ENCODE measurements at places on chromosomes 2 and 18.

DNA sequence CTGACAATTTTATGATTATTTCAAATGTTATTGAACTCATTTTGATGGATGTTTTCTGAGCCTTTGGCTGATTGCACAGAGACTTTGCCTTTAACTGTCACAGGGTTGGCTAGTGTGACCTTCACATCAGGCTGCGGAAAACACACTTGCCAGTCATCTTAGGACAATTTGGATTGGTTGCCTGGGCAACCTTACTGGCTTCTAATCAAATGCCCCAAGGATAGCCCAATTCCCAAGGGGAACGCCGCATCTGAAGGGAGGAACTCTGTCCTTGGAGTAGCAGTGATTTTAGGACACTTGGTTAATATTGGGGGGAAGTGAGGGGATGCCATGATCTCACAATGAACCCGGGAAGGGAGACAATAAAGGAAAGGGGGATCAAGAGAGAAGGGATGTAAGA, 29.5 kb downstream of the OSBPL6 start:
- DNase-seq: no peak

- DNase-seq: no peak
Observed at GRCh38 chr2:10659898-10660568, 29.7 kb downstream of the NOL10 start.

- no peak for DNase-seq
Observed at GRCh38 chr2:207897541-207898353, 127.6 kb downstream of the PLEKHM3 start.

GRCh38 chr2:44825702-44826101, 115.8 kb upstream of the SIX3 start:
- no peak for DNase-seq

GRCh38 chr18:31491586-31491985, 6.4 kb upstream of the DSG2 start:
- DNase-seq: no peak

DNA sequence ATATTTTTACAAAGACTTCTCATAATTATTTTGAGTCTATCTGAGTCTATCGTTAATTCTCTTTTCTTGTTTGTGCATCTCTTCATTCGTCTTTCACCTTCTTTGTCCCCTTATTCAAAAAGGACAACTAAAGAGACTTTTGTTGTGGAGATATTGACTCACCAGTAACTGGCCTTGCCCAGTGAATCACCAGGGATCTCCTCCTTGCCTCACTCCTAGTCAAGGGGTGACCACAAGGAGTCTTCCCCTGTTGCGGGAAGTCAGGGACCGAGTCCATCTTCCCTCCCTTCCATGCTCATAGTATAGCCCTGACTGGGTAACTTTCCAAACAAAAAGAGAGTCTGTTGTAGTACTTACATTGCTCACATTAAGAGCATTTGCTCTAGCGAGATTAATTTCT, 158.9 kb downstream of the NEB start:
- no peak for DNase-seq

DNA sequence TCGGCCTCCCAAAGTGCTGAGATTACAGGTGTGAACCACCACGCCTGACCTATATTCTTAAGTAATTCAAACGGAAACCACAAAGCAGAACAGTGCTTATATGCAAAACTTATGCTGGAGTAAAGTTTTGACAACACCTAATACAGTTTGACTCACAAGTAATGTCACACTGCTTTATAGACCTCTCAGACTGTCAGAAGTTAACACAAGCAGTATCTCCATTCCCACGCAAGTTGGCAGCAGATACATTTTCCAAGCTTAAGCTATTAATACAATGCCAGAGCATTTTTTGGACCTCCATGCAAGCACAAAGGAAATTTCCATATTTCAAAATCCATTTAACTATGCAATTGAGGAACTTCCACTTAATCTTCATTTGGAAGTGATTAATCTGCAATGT, 21.0 kb upstream of the SANBR start:
- DNase-seq: no peak

- DNase-seq: no peak
Observed at GRCh38 chr2:141493936-141494335, 636.9 kb downstream of the LRP1B start.

- DNase-seq: no peak
Observed at GRCh38 chr2:157440404-157441071, 3.4 kb downstream of the CYTIP start.

DNA sequence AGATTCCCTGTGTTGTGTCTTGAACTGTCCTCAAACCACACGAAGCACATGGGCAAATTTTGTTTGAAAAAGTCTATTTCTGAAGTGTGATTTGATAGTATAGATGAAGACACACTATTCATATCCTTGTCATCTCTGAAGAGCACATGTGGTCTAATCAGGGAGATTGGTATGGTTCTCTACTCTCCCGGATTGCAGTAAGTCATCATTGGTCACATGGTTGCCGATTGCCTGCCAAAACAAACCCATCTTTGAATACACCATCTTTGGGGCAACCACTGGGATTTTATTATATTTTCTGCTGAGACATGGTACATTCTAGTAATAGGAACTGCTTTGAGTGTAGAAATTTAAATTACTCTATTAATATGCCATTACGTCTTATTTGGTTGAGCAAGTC, 186.9 kb downstream of the MYO1B start:
- DNase-seq: no peak

GRCh38 chr2:64595397-64596176, 58.1 kb downstream of the SERTAD2 start:
- DNase-seq: no peak

- no peak for DNase-seq
Observed at GRCh38 chr2:124524155-124524915, 499.2 kb downstream of the CNTNAP5 start.

GRCh38 chr18:35443847-35444246, 53.9 kb downstream of the INO80C start:
- DNase-seq: no peak

GRCh38 chr2:238594796-238595749, 168.3 kb downstream of the ASB1 start:
- no peak for DNase-seq

- DNase-seq: no peak
Observed at GRCh38 chr2:57160976-57161375, 885.6 kb upstream of the VRK2 start.

DNA sequence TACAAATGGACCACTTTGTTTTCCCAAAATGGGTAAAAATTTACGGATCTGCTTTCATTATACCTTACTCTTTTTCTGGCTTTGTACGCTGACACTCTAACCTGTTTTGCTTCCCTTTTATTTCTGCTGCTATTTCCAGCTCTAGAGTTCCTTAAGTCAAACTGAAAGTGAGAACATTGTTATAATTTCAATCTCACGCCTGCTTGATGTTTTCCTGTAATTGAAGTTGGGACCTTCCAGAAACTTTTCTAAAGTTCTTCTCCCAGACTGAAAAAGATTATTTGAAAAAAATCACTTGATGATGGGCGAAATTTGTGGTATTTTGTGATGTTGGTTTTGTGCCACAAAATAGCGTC, 1.8 kb downstream of the GLS start:
- no peak for DNase-seq

DNA sequence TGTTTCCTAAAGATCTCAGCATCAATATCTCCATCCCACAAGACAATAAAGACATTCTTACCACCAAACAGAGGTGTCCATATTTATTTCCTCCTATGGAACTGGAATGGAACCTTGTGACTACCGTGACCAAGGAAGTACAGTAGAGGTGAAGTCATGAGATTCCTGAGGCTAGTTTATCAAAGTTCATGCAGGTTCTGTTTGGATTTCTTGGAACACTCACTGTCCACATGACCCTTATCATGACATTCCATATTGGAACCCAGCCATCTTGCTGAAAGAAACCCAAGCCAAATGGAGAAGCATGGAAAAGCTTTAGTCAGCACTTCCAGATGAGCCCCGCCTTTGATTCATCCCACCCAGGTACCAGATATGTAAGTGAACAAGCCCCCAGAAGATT, 516.0 kb upstream of the POU3F3 start:
- DNase-seq: no peak

- DNase-seq: no peak
Observed at GRCh38 chr2:234630801-234631261, 133.9 kb upstream of the ARL4C start.

DNA sequence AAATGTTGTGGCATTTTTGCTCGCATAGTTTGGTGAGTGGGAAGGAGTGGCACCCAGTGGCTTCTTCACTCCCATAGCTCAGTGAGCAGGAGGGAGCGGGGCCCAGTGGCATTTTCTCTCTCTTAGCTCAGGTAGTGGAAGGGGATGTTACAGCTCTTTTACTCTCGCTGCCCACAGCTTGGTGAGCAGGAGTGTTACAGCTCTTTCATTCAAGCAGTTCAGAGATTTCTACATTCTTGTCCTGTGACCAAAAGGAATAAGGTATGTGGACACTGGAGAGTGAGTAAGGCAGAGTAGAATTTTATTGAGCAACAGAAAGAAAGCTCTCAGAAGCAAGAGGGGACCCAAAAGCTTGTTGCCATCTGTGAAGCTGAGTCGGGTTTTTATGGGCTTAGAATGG, 192.4 kb downstream of the SPAG16 start:
- no peak for DNase-seq

DNA sequence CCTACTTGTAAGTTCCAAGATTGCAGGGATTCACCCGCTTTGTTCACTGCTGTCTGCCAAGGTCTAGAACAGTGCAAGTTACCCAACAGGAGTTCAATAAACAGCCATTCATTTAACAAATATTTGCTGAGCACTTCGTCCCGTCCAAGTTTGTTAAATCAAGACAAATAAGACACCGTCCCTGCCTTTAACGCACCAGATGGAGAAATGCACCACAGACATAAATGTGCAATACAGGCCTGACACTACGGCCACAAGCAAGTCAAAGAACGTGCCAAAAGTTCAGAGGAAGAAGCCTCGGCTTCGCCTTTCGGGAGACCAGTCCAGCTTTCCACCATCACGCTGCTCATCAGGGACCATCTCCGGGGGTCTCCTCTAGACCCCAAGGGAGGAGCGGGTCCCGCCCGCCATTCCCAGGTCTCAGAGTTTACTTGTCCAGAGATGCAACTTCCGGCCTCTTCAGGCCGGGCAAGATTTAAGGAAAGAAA, 429 bp downstream of the C2orf76 start:
- DNase-seq: no peak

DNA sequence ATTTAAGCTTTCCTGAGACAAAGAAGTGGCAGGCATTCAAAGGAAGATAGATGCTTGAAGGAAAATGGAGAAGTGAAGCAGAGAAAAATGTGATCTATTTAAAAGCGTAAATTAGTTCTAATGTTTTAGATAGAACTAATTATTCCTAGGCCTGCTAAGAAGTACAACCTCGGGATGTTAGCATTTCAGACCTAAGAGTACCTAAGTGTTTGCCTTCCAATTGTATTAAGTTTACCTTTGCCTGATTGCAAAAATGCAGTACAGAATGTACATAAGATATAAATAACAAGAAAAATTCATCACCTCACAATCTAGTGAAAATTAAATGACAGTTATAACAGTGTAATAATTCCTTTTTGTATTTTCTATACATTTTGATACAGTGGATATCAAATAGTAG, 71.1 kb upstream of the HNMT start:
- no peak for DNase-seq

- DNase-seq: no peak
Observed at GRCh38 chr2:218387369-218388194, 5.5 kb downstream of the SLC11A1 start.

GRCh38 chr2:11004199-11004598, 92.5 kb downstream of the KCNF1 start:
- DNase-seq: no peak

DNA sequence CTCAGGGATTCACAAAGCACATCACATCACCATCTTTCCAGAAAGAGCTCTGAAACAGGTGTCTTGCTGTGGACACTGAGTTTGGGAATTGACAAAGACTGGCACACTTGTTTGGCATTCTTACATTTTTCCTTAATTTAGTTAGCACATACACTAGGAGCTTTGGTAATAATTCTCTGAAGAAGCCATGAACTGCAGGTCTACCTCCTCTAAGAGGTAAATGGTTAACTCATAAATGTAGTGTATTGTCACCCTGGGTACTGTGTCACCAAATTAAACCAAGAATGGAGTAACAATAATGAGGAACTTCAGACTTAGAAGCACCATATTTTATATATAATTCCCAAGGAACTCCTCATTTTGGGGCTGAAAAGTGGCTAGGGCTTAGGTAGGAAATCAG, 22.6 kb downstream of the EIF4E2 start:
- no peak for DNase-seq

GRCh38 chr2:64237266-64237665, 93.0 kb upstream of the PELI1 start:
- DNase-seq: no peak

GRCh38 chr2:1594123-1594372, 150.3 kb downstream of the PXDN start:
- no peak for DNase-seq

DNA sequence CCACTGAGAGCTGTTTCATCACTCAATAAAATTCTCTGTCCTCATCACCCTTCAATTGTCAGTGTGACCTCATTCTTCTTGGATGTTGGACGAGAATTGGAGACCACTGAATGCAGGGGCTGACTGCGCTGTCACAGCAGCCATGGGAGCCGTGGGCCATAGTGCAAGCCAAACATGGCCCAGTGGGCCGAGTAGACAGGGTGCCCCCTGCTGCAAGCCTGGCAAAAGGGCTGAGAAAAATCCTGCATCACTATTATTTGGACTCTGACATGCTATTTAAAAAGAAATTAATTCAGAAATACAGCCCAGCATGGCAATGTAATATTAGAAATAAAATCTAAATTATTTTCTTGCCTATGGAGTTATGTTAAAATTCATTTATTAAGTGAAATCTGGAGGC, 67.8 kb upstream of the FAM98A start:
- no peak for DNase-seq

GRCh38 chr2:201953396-201953795, 80.3 kb upstream of the FZD7 start:
- DNase-seq: no peak

- no peak for DNase-seq
Observed at GRCh38 chr18:74444104-74444503, 13.0 kb downstream of the DIPK1C start.

DNA sequence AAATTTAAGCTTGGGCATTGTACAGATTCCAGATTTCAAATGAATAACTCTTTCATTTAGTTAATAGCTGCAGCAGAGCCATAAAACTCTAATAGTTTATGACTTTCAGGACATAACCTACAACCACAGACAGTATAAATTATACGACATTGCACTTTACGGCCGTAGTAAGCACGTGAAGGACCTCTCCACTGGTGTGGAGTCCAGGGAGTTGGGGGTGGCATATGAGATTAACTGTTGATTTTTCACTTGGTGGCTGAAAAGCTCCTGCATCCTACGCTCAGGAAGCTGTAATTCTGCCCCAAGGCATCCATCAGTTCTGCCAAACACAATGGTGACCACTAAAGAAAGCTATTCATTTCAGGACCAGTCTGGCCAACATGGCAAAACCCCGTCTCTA, 376.2 kb downstream of the SOX11 start:
- DNase-seq: no peak

- DNase-seq: no peak
Observed at GRCh38 chr18:49178736-49179135, 228.0 kb upstream of the SMAD7 start.

- no peak for DNase-seq
Observed at GRCh38 chr2:146801886-146802285, 1042.9 kb upstream of the ACVR2A start.

- DNase-seq: no peak
Observed at GRCh38 chr18:42028247-42028832, 73.3 kb downstream of the PIK3C3 start.
